ENCODE measurements at places on chromosomes 3 and 15. TPM values are rescaled to one million over a fixed set of nuclear protein-coding genes. Genes with fewer than 3 reads are reported as not detected.
A peak's percentile ranks its signal among the peaks of the same experiment; 100 is the strongest.

DNA sequence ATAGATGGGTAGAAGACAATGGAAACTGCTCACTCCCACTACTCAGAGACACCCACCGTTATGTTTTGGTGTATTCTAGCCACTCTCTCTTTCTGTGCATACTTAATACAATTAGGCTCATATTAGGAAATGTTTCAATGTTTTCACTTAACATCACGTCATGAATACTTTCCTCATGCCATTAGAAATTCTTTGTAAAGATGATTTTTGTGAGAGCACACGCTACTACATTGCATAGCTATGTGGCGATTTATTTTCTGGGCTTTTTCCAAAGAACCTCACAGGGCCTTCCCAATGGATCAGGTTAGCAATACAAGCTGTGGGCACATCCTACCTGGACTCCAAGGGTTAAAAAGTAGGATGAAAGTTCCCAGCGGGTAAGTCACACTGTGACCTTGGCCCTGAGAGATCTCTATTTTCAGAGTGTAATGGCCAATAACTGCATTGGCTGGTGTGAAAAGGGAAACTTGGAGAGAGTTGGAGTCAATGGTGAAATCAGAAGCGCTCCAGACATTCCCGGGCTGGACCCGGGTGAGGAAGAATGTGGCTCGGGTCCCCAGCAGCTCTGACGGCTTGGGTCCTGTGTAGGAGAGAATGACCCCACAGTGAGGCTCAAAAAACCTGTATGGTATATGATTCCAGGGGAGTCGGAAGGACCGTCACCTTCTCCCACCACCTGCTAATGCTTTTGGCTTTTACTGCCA lies 25.8 kb upstream of the TGM5 start:
- peaks cover 19% of the 10 kb centered on the region for H3K27me3 ChIP-seq
- H3K36me3 ChIP-seq = no peaks in the 10 kb centered on the region
- no peak overlapping the region for H3K4me3 ChIP-seq
- H3K27ac ChIP-seq = no peak overlapping the region
- H3K4me1 ChIP-seq = no peaks in the 10 kb centered on the region

GRCh38 chr15:74170875-74171578 lies 2.5 kb upstream of the ISLR start:
- no peak for DNase-seq
- H3K36me3 ChIP-seq = no peaks in the 10 kb centered on the region
- peak overlapping the region; percentile 47 for H3K27ac ChIP-seq
- H3K4me3 ChIP-seq = no peak overlapping the region
- H3K27me3 ChIP-seq = no peaks in the 10 kb centered on the region

DNA sequence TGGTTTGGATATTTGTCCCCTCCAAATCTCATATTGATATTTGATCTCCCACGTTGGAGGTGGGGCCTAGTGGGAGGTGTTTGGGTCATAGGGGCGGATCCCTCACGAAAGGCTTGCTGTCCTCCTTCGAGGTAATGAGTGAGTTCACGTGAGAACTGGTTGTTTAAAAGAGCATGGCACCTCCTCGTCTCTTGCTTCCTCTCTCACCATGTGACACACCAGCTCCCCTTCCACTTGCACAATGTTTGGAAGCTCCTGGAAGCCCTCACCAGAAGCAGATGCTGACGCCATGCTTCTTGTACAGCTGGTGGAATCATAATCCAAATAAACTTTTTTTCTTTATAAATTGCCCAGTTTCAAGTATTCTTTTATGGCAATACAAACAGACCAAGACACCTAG lies 38.6 kb downstream of the RFTN1 start:
- no peaks in the 10 kb centered on the region for H3K27me3 ChIP-seq
- no peak overlapping the region for H3K4me3 ChIP-seq
- no peak for DNase-seq
- no peaks in the 10 kb centered on the region for H3K36me3 ChIP-seq
- no peaks in the 10 kb centered on the region for H3K4me1 ChIP-seq
- no peak overlapping the region for H3K27ac ChIP-seq

- no peaks in the 10 kb centered on the region for H3K36me3 ChIP-seq
- DNase-seq = no peak
- H3K4me1 ChIP-seq = no peaks in the 10 kb centered on the region
- no peak overlapping the region for H3K27ac ChIP-seq
- no peaks in the 10 kb centered on the region for H3K27me3 ChIP-seq
These were observed 487.2 kb upstream of the FRG2C start for GRCh38 chr3:75176937-75177336.

DNA sequence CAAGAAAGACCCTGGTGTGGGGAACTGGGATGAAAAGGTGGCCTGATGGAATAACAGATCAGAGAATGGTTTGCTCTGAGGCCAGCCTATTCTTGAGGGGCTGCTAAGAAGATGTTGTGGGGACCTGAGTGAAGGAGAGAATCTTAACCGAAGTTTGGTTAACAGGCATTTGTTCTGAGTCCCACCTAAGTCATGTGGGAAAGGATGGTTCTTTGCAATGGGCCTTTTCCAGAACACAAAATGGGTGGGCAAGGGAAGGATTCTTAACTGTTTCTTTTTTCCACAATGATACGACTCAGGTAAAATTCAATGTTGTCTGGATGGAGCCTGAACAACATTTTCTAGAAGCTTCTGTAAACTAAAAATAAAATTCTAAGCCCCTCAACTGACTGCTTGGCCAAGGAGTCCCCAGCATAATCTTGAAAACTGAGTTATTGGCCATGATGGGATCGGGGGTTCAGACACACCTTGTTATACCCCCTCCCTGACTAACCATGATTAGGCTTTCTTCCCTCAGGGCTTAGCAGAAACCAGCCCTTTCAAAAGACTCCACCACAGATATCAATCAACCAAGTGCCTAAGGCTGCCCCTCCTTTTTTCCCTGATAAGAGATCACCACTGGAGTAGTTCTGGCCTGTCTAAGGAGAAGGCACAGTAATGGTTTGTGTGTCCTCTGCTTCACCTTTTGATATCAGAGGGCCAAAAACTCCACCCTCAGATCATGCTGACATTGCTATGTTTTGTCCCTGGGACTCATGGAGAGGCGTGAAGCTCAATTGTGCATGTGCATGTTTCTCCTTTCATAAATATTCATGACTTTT lies 30.1 kb downstream of the SCN11A start:
- no peaks in the 10 kb centered on the region for H3K36me3 ChIP-seq
- H3K27me3 ChIP-seq = no peaks in the 10 kb centered on the region
- DNase-seq = no peak
- no peak overlapping the region for H3K4me3 ChIP-seq

- H3K4me3 ChIP-seq = no peak overlapping the region
- no peaks in the 10 kb centered on the region for H3K27me3 ChIP-seq
- DNase-seq = no peak
- H3K4me1 ChIP-seq = peaks cover 6% of the 10 kb centered on the region
These were observed 372.0 kb downstream of the GABRG3 start for GRCh38 chr15:27342991-27343390.

DNA sequence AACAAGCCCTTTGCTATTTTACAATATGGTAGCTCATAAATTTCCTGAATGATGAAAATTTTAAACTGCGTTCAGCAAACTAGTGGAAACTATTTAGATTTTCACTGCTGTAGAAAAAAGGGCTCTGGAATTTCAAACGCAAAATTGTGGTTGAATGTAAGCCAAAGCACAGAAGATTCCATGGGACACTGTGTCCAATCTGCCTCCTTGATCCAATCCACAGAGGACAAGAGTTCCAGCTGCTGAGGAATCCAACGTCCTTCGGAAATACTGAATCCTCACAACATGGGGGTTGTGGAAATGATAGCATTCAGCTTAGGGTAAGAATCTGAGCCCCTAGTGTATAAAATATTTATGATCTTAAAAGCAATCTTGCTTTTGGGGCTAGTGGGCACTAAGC lies 161.0 kb downstream of the PLD1 start:
- no peaks in the 10 kb centered on the region for H3K27me3 ChIP-seq
- no peaks in the 10 kb centered on the region for H3K36me3 ChIP-seq
- no peak for DNase-seq
- H3K4me3 ChIP-seq = no peak overlapping the region

DNA sequence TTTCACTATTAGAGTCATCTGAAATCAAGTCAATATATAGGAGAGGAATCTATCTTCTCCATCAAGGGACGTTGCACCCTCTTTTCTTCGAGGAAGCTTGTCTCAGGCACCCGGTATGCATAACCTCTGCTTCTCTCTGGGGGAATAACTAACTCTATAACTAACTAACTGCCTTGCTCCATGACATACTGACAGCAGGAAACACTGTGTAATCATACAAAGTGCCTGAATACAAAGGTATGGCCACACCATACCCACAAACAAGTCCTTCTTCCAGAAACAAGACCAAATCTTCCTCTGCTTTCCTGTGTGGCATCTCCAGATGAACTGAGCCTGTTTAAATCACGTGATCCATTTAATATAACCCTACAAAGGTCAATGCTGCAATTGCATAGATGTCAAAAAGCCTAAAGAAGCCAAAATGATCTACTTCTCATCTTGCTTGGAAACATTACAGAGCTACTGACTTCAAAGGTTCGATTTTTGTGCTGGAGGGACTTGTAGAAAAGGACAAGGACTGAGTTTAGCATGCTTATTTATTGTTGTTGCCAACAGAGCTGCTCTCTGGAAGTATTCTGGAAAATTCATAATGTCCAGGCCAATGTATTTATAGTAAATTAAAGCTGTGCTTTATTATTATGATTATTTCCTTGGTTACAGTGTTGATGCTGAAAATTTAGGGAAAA lies 380.5 kb downstream of the FOXP1 start:
- H3K27ac ChIP-seq = no peak overlapping the region
- DNase-seq = no peak
- peaks cover 9% of the 10 kb centered on the region for H3K4me1 ChIP-seq
- no peaks in the 10 kb centered on the region for H3K36me3 ChIP-seq
- no peak overlapping the region for H3K4me3 ChIP-seq

DNA sequence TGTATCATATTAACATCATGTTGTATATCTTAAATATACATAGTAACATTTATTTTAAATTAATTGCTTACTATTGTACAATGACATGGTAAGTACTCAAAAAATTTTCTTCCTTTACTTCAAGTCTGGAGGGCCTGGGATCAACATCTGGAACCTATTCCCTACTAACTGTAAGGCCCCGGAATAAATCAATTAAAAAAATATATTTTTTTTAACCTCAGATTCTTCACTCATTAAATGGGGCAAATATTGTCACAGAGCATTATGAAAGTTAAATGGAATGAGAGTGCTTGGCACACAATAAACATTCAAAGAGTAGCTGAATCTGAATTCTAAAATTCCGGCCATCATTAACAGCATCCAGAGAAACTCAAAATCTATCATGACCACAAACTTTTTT lies 16.5 kb downstream of the GSK3B start:
- no peak overlapping the region for H3K4me3 ChIP-seq
- no peak overlapping the region for H3K27ac ChIP-seq
- no peak for DNase-seq
- no peaks in the 10 kb centered on the region for H3K36me3 ChIP-seq
- no peaks in the 10 kb centered on the region for H3K4me1 ChIP-seq

RTP4 gene
- total RNA-seq = 1.1 TPM

SATB1 gene
- total RNA-seq = 70.8 TPM

AGTR1 gene
- 5.9 TPM for total RNA-seq

Data from spinal cord (tissue), 10 donors.